Neuronal stem cell (in vitro differentiated cells): ENCODE measurements at places on chromosomes 13 and 19.

DNA sequence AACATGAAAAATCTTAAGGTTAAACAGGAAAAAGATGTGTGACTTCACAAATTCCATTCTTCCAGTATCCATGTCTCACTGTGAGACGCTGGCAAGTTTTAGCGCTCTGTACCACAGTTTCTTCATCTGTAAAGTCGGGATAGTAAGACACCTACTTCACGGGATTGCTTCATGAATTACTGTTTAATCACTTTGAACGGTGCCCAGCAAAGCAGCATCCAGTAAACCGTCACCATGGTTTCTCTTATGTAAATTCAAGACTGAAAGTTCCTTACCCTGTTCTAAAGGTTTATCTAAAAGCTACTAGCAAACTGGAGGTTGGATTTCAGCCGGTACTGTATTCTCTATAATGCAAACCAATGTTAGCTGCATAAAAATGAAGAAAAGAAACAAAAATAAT is 53.5 kb downstream of the KATNAL1 start:
- DNase-seq, result no peak

- no peak for DNase-seq
Observed at GRCh38 chr13:31765138-31765785, 25.9 kb downstream of the RXFP2 start.

GRCh38 chr19:17519967-17520366 is 8.5 kb downstream of the PGLS start:
- DNase-seq, result no peak

DNA sequence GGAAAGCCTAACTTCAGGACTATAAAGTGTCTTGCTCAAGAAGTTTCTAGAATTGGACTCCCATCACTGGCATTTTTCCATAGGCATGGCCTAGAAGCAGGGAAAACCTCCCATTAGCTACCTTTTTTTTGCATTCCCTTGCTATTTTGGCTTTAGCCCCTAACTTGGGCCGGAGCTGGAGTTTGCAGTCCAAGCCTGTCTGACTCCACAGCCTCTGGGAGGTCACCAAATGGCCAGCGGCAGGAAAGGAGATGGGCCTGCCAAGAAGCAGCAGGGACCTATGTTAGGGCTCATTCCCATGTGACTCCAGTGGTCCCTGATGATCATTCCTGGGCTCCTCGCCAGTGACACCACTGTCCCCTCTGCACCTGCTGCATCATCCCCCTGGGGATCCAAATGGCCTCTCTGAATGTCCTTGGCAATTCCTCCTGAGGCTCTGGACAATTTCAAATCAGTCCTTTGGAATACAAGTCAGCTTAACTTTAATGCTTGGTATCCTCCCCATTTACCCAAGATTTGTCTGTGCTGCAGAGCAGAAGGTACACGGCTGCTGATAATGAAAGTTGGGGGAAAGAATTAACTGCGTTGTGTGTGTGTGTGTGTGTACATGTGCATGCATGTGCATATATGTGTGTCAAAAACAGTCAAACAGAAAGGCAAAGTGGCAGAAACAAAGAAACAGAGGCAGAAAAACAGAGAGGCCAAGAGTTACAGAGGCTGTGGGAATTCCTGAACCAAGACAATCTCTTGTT is 69.8 kb upstream of the SERP2 start:
- no peak for DNase-seq

DNA sequence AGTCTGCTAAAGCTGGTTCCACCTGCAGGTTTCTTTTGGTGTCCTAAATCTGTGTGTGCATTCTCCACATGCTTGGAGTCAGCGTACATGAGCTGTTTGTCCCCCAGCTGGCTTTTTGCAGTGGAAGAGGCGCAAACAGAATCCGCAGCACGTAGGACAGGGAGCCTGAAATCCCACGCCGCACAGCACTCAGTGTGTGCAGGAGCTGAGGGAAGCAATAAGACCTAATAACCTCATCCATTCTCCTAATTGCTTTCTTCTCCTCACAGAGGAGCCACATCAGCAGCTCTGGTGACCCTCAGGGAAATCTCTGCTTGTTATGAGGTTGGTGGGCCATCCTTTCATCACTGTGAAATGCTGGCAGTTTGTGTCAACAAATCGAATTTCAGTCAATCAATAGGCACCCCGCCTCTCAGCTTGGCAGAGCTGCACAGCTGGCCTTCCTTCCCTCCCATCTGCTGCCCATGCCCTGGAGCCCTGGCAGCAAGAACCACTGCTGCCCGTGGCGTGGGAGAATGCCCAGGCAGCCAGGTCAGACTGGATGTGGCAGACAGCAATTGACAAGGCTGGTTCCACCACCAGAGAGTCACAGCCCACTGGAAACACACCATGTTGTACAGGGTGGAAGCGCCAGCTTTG is 136.7 kb downstream of the ZDHHC20 start:
- no peak for DNase-seq

GRCh38 chr13:38204556-38204955 is 145.1 kb upstream of the UFM1 start:
- no peak for DNase-seq

- DNase-seq, result no peak
Observed at GRCh38 chr19:31110336-31110735, 238.9 kb downstream of the TSHZ3 start.

DNA sequence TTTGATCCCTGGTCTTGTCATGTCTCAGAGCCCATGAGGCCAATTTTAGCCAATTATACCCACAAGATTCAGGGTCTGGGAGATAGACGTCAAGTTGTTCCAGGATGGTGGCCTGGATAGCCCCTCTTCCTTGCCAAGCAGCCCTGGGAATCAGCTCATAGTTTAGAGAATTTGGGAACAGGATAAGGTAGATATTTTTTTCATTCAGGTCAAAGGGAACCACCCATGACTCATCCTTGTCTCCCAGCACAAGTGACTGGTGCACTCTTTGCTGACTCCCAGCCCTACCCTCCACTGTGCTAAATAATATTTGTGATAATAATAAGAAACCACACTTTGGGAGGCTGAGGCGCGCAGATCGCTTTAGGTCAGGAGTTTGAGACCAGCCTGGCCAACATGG is 17.1 kb upstream of the S1PR4 start:
- DNase-seq, result no peak

GRCh38 chr13:112742583-112742982 is 52.7 kb downstream of the ATP11A start:
- no peak for DNase-seq

- no peak for DNase-seq
Observed at GRCh38 chr13:113776231-113777125, 17.5 kb downstream of the TMEM255B start.

GRCh38 chr19:11233073-11233472 is 6.3 kb upstream of the ANGPTL8 start:
- DNase-seq, result no peak

DNA sequence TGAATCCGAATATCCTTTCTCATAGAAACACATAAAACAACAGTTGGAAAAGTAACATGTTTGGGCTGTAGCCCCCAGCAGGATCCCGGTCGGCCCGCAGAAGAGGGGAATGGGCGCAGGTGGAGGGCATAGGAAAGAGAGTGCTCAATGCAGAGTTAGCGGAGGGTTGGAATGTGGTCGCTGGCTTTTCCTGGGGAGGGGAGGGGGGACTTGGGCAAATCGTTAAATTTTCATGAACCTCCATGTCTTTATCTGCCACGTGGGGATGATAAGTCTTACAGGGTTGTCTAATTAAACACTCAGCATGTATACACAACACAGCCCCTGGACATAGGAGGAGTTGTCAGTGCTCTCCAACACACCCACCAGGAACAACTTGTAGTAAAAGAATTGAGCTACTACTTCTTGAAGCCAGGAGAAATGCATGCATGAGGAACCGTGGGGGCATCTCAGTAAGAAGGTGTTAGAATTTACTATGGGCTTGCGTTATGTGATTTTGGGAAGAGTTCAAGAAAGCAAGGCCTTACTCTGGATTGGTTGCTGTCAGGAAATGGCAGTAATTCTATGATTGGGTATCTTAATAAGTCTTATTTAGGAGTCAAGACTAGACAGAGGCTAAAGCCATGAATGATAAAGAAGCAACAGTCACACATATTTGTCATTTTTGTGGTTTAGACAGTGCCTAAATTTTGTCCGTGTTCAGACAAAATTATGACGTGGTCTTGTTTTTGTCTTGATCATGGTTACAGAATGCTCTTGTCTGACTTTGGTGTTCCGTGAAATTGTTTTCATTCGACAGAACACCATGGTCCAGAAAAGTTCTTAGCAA is 671 bp upstream of the SLC46A3 start:
- no peak for DNase-seq

DNA sequence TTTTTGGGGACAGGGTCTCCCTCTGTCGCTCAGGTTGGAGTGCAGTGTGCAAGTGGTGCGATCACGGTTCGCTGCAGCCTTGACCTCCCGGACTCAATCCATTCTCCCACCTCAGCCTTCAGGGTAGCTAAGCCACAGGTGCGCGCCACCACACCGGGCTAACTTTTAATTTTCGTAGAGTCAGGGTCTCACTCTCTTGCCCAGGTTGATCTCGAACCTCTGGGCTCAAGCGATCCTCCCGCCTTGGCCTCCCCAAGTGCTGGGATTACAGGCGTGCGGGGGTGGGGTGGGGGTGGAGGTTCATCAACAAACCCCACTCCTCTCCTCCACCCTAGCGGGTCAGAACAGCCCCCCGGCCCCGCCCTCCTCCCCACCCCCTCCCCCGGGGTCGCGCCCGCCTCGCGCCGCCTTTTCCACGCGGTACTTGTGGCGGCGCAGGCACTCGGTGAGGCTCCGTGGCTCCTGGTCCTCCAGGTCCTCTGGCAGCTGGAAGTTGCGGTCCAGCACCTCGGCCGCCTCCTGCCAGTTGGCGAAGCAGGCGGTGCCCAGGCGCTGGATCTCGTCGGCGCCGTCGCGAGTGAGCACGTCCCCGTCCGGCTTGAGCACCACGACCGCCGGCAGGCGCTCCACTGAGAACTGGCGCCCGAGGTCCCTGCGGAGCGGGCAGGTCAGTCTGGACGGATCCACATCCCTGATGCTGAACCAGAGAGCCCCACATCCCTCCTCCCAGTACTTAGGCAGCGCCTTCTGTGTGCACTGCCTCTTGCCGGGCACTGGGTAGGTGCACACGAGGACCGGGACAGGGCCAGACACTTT is 5.2 kb downstream of the NXNL1 start:
- no peak for DNase-seq

- no peak for DNase-seq
Observed at GRCh38 chr13:94664889-94665288, 47.5 kb downstream of the SOX21 start.

DNA sequence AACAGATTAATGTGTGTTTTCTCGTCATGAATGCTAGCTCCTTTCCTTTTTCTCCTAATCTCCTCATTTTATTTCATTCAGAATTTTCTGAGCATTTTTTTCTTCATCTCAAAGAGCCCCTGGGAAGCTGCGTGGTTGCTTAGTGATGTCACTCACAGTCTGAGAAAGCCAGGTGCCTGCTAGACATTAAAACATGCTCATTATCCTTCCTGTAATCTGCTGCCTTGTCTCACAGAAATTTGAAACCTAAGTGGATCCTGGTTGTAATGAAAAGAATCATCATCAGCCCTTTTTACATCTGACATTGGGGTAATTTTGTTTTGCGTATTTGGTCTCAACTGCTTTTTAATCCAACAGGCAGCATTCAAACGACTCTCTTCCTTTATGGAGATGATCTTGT is 108.2 kb upstream of the RNF113B start:
- no peak for DNase-seq

DNA sequence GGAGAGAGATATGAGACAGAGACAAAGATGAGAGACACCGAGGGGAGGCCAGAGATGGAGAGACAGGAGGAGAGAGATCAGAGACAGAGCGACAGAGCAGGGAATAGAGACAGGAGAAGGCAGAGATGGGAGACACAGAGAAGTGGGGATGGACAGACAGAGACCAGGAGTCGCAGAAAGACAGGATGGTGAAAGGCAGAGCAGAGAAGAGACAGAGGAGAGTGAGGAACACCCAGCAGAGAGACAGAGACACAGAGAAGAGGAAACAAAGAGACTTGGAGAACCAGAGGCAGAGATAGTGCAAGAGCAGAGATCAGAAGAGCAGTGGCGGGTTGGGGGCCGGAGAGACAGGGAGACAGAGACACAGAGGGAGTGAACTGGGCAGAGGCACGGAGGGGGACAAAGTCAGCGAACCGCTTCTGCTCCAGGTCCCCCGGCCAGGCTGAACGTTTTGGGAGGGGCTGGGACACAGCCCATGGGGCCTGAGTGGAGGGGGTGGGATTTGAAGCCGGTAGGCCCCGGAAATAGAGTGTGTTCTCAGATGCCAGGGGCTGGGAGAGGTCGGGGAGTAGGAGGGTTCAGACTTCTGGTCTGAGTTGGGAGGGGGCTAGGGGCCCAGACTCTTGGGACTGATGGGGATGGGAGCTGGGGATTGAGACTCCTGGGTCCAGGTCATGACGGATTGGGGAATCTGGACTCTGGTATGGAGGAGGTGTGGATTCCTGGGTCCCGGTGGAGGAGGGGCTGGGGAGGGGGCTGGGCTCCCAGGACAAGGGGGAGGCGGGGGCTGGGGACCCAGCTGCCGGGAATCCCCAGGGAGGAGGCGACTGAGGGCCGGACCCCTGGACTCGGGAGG is 654 bp downstream of the ZNF579 start:
- no peak for DNase-seq

DNA sequence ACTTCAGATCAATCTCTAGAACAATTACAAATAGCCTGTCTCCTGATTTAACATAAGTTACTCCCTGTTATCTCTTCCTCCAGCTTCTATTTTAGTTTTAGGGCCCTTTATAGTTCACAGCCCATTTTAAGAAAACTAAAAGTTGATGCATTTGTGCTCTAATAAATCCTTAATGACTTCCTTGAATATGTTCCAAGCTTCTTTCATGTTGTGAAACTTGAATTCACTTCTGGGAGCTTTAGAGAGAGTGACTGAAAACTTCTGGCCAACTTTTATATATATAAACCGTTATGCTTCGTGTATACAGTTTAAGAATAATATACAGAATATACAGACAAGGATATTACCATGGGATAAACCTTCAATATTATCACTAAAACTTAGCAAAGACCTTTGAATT is 366.8 kb downstream of the TBC1D4 start:
- DNase-seq, result no peak

GRCh38 chr19:2529473-2529918 is 53.6 kb downstream of the GADD45B start:
- DNase-seq, result no peak

GRCh38 chr13:43751624-43752023 is 35.1 kb downstream of the ENOX1 start:
- DNase-seq, result no peak

DNA sequence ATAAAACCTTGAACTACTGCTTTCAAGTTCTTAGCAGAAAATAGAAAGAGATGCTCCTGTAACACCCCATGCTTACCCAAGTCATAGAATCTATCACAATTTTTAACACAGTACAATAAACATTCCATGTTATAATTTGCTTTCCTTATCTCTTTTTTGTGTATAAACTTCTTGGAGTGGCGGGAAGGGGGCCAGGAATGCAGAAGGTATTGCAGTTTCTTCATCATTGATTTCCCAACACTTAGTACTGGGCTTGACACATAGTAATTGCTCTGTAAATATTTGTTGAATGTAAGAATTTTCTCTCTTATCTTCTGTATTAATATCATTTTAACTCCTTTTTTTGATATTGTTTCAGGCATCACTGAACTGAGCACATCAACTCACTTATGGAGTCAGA is 535.8 kb downstream of the KCTD12 start:
- no peak for DNase-seq
